Activated naive CD4-positive, alpha-beta T cell treated with Interleukin-2 at 50 U/mL for 16 hours (primary cell): ENCODE measurements at places on chromosomes 7 and 10.

GRCh38 chr7:138907201-138907847 lies 73.9 kb downstream of the KIAA1549 start:
- DNase-seq = no peak

DNA sequence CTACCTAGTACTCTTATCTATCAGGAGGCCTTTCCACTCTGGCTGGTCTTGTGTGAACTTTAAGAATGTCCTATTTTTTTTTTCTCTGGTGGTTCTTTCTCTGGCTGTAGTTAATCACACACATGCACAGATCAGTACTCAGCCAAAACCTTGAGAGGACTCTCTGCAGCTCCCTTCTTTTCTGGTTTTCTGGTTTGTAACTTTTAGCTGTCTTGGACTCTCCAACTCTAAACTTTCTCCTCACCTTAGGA lies 54.9 kb upstream of the HELLS start:
- no peak for DNase-seq

GRCh38 chr7:107077699-107078516 lies 33.4 kb downstream of the PRKAR2B start:
- no peak for DNase-seq

DNA sequence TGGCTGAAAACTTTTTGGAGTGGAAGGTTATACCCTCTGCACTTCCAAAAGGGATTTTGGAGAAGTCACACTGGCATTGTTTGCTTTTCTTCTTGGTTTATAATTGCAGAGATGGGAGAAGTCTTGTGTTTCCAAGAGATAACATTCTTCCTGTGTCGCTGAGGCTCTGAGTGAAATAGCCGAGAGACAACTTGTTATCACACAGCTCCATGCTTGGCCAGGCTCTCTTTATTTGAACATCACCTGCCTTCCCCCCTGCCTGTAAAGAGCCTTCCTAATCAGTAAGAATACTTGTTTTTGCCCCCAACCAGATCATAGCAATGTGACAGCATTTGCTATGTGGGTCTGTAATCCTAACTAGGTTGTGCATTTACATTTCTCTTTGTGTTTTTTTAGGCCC lies 270.7 kb downstream of the GALNT17 start:
- no peak for DNase-seq

- DNase-seq = no peak
Measured at GRCh38 chr7:117071551-117071950, 118.2 kb downstream of the ST7 start.

- no peak for DNase-seq
Measured at GRCh38 chr7:25849500-25850184, 302.4 kb upstream of the NFE2L3 start.

- DNase-seq = no peak
Measured at GRCh38 chr10:69248117-69248730, 28.1 kb downstream of the HKDC1 start.

- no peak for DNase-seq
Measured at GRCh38 chr10:7485244-7485556, 74.4 kb upstream of the SFMBT2 start.

DNA sequence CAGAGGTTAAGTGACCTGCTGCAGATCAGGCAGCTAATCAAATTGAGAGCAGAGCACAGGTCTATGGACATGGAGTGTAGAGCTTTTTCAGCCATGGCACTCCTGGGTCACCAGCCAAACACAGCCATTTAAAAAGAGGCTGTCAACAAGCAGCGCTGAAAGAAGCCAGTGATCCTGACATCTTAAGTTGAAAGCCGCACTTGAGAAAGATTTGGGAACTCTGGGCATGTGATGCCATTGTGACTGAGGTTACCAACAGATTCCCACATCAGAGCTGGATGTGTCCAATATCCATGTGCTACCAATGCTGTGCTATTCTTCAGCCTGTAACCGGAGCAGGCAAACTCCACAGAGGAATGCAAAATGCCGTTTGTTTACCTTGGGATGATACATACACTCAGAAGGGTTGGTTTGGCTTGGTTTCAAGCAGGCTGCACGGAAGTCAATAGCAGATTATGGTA lies 56.2 kb upstream of the ABLIM1 start:
- no peak for DNase-seq

DNA sequence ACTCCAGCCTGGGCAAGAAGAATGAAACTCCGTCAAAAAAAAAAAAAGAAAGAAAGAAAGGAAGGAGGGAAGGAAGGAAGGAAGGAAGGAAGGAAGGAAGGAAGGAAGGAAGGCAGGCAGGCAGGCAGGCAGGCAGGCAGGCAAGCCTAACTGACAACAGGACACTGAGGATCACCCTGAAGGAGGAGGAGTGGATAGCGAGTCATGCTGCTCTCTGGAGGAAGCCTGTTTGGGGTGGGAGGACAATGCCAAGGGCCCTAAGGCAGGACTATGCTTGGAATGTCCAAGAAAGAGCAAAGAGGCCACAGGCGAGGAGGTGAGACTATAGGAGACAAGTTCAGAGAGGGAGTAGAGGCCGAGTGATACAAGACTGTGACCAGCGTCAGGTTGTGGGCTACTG lies 107.0 kb upstream of the PARD3 start:
- DNase-seq = no peak

DNA sequence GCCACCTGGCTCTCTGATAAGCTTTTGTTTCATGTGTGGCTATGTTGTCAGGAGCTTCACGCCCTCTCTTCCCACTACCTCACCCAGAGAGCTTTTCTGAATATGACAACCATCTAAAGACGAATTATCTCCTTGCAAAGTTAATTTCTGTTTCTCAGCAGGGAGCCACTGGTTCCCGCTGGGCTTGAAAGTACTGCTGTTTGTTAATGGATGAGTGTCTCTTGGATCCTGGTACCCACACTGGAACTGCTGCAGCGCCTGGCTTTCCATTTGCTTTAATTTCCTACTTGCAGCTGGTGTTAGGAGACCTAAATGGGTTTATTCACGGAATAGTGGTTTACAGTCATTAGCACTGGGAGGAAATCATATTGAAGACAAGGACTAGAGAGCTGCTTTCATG lies 267.9 kb upstream of the LRGUK start:
- DNase-seq = no peak

GRCh38 chr10:74025380-74025978 lies 27.6 kb downstream of the VCL start:
- DNase-seq = no peak

DNA sequence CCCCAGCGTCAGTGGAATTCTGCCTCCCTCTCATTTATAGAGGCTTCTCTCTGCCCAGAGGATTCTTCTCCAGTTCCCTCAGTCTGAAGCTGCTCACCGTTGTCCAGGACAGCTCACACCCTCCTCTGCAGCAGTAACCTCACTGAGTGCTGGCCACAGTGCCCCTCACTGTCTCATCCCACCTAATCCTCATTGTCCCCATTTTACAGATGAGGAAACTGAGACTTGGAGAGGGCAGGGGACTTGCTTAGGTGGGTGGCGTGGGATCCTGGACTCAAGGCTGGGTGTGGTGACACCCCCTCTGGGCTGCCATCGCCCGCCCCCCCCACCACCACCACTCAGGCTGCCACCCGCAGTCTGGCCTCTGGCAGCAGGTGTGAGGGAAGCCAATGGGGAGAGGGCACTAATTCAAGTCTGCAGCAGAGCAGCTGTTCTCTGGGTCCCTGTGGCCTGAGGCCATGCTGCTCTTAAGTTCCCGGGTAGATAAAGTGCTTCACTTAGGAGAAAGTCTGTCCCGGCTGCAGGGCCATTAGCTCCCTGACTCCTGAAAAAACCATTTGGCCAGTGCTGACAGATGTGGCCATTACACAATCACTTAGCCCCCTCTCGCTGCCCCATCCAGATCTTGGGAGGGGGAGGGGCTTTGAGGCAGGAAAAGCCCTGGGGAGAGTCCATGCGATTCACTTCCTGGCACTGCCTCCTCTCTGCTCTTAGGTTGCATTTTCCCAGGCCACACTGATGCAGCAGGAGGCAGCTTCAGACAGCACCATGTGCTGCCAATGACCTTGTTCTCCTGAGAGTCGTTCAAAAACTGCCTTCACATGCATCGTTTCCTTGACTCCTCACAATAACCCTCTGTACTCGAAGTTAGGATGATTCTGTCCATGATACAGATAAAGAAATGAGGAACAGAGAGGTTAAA lies 36.3 kb downstream of the DRGX start:
- no peak for DNase-seq

DNA sequence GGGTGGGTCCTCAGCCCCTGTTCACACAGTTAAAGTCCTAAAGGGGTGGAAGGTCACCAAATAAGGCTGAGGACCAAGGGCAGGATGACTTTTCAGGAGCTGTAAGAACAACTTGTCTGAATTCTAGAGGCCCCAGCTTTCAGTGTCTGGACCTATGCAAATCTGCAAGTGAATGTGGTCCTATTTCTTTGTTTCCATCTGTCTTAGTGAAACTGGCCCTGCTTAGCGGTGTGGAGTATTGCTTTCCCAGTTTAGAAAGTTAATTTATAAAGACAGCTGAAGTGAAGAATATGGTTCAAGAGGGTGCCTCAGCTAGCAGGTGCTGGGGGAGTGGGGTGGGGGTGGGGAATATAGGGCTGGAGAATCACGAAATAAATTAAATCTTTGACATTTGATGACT lies 40.1 kb downstream of the HHEX start:
- DNase-seq = no peak

DNA sequence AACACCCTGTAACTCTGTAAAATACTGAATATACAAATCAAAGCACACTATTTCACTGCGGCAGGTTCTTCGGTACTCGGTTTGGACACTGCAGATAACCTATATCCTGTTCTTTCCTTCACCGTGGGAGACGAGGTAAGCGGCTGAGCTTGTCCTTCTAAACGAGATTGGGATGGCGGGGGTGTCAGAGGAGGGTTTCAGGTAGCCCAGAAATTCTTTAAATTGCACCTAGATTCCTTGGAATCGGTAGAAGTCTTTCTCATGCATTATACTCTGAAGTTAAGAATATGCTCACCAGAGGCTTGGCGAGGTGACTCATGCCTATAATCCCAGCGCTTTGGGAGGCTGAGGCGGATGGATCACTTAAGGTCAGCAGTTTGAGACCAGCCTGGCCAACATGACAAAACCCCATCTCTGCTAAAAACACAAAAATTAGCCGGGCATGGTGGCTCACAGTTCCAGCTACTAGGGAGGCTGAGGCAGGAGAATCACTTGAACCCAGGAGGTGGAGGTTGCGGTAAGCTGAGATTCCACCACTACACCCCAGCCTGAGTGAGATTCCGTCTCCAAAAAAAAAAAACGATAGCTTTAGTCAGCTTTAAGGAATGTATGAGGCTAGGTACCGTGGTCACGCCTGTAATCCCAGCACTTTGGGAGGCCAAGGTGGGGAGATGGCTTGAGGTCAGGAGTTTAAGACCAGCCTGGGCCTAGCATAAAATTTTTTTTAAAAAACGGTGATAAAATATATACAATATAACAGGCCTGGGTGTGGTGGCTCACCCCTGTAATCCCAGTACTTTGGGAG lies 10.1 kb upstream of the LAT2 start:
- no peak for DNase-seq

DNA sequence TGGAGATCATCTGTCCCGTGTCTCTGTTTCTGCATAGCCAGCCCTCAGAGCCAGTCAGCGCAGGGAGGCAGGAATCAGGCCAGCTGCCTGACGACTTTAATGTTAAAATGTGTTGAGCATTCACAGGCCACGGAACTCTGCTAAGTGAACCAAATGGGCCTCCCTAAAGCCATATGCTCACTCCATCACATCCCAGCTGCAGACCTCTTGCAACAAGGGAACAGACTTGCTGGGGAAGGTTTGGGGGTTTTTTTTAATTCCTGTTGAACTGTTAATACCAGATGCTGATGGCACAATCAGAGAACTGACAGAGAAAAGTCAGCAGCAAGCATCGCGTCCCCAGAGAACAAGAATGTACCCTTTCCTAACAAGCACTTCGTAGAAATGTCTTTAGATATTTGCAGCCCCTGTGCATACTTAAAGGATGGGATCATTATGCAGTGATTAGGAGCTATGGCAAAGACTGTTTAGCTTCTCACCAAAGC lies 900.4 kb upstream of the AUTS2 start:
- no peak for DNase-seq

GRCh38 chr10:95588025-95588424 lies 26.9 kb upstream of the SORBS1 start:
- DNase-seq = no peak

- no peak for DNase-seq
Measured at GRCh38 chr7:47225387-47226131, 356.4 kb downstream of the TNS3 start.
